ENCODE measurements at places on chromosomes 5 and 9.

DNA sequence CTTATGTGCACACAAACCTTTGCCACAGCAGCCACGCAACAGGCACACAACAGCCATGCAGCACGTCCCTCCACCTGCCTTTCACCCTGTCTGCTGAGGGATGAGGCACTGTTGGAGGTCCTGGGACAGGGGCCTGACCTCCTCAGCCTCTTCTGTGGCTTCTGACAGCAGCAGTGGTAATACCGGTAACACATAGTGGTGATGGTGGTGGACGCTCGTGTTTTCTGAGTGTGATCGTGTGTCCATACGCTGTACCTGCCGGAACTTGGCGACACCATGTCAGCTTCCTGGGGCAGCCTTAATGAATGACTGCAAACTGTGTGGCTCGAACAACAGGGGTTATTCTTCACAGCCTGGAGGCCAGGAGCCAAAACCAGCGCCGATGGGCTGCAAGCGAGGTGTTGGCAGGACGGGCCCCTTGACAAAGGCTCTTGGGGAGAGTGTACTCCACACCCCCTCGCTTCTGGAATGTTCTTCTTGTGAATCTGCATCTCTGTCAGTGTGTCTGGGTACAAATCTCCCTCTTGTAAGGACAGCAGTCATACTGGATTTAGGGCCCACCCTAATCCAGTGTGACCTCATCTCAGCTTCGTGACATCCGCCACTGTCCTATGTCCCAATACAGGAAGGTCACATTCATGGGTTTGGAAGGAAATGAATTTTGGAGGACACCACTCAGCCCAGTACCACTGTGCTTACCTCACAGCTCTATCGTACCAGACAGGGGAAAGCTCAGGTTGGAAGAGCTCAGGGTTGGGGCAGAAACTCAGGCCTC is 55.3 kb upstream of the EXOC3 start:
- DNase-seq, result no peak

GRCh38 chr9:111198936-111199335 is 131.1 kb downstream of the OR2K2 start:
- no peak for DNase-seq

- no peak for DNase-seq
These were observed 78.1 kb downstream of the CEMIP2 start for GRCh38 chr9:71690063-71690688.

DNA sequence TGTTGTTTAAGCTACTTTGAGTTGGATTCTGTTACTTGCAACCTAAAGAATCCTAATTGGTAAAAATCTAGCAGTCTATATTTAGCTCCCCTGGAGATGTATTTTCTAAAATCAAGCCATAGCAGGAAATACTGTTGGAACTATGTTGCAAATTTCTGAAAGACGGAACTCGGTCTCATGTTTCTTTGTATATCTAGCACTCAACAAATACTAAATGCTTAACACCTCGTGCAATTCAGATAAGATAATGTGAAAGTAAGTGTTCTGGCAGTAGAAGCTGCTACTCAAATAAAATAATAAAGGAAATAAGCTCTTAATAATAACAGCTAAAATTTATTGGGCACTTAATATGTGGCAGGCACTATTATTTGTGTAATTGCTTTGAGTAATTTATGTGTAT is 10.9 kb upstream of the PRELID2 start:
- DNase-seq, result no peak

GRCh38 chr9:4787876-4788275 is 4.9 kb upstream of the RCL1 start:
- DNase-seq, result no peak

DNA sequence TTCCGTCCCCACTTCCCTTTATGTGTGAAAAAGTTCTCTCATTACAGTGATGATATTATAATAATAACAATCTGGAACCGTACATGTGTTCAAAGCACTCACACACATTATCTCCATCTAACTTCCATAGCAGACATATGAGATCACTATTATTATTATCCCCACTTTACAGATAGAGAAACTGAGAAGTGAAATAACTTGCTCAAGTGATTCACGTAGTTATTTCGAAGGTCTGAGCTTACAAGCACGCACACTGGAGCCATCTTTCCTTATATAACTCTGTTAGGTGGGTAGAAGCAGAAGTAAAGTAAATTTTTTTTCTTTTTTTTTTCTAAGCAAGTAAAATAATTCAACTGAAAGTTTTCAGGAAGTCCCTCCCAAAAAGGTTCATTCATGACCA is 62.9 kb upstream of the PTGER4 start:
- no peak for DNase-seq

DNA sequence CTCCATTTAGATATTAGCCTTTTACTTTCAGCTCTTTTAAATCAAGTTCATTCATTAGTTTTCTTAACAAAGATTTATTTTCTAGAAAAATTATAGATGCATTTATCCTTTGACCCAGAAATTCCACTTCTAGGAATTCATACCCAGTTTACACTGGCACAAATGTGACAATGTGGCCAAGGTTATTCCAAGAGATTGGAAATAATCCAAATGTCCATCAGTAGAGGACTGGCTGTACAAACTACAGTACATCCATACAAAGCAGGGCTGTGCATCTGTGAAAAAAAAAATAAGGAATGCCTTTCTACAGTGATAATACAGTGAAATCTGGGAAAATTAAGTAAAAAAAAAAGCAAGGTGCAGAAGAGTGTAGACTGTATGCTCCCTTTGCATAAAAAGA is 149.2 kb downstream of the GABBR2 start:
- DNase-seq, result no peak

- no peak for DNase-seq
These were observed 10.7 kb downstream of the PCDHAC2 start for GRCh38 chr5:140977003-140977402.

DNA sequence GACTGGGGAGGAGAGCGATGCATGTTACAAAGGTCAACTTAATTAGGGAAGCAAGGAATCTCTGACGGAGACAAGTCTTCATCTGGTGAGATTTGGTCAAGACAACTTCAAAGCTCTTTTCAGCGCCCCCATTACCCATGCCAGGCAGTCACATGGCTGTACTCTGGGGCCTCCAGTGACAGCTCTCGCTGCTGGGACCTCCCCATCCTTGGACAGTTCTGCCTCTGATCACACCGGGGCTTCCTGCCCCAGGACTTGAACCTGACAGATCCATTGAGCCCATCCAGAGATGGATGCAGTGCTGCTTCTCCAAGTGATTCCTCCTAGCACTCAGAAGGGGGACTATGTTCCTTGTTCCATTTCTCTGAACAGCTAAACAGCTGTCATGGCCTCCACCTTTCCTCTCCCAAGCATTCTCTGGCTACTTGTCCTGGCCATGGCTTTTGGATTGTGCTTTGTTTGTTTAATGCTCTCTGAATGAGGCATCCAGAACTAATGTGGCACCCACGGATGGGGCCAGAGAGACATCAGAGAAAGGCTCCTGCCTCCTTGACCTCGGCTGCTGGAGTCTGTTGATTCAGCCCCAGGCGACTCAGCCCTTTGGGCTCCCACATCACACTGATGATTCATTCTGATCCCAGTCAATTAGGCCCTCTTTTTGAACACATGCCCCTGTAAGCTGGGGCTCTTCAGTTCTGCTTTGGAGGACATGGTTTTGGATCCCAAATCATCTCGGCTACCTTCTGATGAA is 122.1 kb upstream of the ADAMTS16 start:
- no peak for DNase-seq

DNA sequence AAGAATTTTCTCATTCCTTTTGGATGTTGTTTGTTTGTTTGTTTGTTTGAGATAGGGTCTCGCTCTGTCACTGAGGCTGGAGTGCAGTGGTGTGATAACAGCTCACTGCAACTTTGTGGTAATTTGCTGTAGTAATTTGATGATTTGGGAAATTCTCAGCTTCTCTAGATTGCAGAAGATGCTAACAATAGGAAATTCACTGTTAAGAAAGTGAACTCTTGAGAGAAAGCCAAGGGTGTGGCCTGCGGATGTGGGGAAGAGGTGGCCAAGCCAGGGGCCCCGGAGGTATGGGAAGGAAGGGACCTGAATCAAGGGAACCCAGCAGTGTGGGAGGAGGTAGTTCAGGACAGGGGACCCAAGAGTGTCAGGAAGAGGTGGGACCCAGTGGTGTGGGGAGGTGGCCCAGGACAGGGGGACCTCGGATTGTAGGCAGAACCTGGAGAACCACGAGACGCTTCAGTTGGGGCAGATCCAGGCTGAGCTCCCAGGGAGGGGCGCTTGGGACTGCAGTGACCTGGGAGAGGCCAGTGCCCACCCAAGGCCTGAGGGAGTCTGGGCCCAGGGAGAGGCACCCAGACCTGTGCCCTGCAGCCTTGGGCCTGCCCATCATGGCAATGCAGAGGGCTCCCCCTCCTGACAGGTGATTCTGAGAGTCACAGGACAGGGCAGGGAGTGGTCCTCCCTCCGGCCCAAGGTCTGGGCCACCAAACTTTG is 5.6 kb upstream of the LCN2 start:
- DNase-seq, result no peak

- no peak for DNase-seq
These were observed 354.6 kb downstream of the ZSWIM6 start for GRCh38 chr5:61686491-61687257.

DNA sequence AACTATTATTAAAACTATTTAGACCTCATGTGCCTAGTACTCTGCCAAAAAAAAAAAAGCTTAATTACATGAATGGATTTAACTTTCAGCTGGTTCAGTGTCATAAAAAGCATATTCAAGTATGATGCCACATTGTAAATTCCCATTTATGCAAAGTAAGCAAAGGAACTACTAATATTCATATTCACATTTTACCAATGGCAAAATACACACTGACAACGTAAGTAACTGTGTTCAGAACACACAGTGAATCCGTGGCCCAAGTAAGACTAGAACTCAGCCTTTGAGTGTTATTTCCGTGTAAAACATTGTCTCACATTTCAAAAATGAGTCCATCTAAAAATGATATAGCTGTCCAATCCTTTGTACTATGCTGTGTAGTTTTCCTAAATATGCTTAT is 56.8 kb downstream of the PPP2R2B start:
- no peak for DNase-seq

DNA sequence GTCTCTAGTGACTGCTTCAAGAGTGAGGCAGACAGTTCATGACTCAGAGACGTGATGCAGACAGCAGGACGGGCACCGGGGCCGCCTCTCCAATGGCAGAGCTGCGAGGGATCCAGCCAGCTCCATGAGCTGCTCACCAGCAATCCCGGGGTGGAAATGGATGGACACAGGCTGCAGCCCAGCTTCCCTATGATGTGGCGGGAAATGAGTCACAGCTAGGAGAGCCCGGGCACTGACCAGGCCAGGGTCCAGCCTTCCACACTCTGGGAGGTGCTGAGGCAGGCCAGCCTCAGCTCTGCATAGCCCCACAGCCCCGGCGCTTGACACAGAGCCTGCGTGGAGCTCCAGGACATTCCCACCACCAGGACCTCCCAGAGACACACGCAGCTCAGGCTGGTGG is 244.8 kb upstream of the IRX2 start:
- DNase-seq, result no peak

- no peak for DNase-seq
These were observed 207.0 kb downstream of the AOPEP start for GRCh38 chr9:94933511-94933828.

DNA sequence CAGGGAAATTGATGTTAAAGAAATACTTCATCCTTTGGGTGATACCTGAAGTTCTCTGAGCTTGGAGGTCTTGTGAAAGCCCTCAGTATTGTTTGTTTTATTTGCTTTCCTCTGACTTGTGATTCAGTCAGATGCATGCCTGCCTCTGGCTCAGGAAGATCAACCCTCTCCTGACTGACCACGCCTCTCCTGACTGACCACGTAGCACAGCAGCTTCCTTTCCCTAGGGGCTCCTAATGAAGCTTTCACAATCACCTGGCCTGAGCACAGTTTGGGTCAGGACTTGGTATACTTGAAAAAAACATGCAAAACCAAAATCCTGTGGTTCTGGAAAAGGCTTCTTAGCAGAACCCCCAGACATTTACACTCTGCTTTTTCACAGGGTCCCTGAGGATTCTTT is 3.8 kb downstream of the TGFBI start:
- no peak for DNase-seq

DNA sequence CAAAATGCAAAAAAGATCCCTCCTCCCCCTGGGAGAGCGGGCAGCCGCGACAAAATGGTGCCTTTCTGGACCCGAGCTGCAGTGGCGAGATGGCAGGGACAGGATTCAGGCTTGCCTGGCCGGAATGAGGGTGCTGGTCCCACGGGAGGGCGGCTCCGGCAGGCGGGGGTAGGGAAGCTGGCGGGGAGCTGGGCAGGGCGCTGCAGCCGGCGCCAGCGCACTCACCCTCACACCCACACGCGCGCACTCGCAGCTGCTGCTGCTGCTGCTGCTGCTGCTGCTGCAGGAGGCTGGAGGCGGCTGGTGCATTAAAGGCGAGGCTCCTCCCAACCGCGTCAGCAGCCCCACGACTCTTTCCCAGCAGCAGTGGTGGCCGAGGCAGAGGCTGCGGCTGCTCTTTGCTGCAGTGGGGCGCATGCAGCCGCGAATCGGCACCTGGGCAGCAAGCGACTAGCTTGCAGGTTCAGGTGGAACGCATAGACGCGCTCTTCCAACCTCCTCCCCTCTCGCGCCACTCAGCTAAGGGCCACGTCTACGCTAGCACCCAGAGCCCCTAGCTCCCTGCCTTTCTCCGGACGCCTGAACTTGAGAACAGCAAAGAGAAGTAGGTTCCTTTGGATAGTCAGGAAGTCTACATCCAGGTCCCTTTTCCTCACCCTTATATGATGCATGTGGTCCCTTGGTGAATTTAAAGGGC is at the start of gene PPP2R2B:
PPP2R2B (minus strand) TSS at position 282 of the 697 bp plus-strand sequence.
- no peak for DNase-seq

- no peak for DNase-seq
These were observed 347.5 kb upstream of the CCNG1 start for GRCh38 chr5:163089926-163090325.

DNA sequence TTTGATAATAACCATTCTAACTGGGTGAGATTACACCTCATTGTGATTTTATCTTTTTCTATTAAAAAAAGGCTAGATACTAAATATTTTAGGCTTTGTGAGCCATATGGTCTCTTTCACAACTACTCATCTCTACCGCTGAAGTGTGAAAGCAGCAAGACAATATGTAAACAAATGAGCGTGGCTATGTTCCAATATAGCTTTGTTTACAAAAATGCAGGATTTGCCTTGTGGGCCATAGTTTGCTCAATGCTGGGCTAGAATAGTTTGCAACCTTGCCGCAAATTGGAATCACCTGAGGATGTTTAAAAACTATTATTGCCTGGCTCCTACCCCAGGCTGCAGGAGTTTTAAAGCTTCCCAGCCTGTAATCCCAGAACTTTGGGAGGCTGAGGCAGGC is 10.2 kb upstream of the GPR150 start:
- DNase-seq, result no peak

- no peak for DNase-seq
These were observed at the start of gene ENTPD2 for GRCh38 chr9:137053944-137054931. Gene ENTPD2, minus strand, starts transcription at chr9:137054061. Its CDS starts 64 bp downstream, at chr9:137053997.

- no peak for DNase-seq
These were observed 242.6 kb downstream of the DENND1A start for GRCh38 chr9:123687246-123687751.

- DNase-seq, result no peak
These were observed 474.3 kb downstream of the ARHGEF28 start for GRCh38 chr5:74100268-74100665.

DNA sequence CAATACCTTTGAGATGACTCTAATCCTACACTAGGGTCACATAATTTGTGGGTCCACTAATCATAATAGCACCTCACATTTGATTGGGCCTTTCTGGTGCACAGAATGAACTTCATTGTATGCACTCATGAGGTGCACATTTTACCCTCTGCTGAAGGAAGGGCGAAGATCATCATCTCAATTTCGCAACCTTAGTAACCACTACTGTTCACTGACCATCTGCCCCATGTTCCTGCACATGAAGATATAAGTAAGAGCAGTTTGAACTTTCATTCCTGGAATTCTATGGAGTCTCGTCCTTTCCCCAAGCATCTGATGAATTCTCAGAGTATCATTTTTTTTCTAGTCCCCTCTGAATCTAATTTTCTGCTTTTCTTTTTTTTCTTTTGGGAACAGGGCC is 21.2 kb downstream of the GAS1 start:
- DNase-seq, result no peak
